ENCODE measurements at places on chromosomes 7 and 10. TPM values are rescaled to one million over a fixed set of nuclear protein-coding genes. Genes with fewer than 3 reads are reported as not detected.

The VKORC1L1 gene
- 34.2 TPM for total RNA-seq

The PSMC2 gene
- total RNA-seq, result 256 TPM

The GHRHR gene
- total RNA-seq, result not detected

The PNLIPRP1 gene
- total RNA-seq, result not detected

The ENO4 gene
- 0.05 TPM for total RNA-seq

The EEPD1 gene
- 1.5 TPM for total RNA-seq

The FRAT1 gene
- total RNA-seq, result 0.09 TPM

The ITPRID1 gene
- total RNA-seq, result not detected

The CARD11 gene
- total RNA-seq, result 2.8 TPM

The VAX1 gene
- not detected for total RNA-seq

The PPP1R17 gene
- not detected for total RNA-seq

The RBP3 gene
- not detected for total RNA-seq

The MBL2 gene
- not detected for total RNA-seq

The CCDC146 gene
- 1.5 TPM for total RNA-seq

The PHYHIPL gene
- not detected for total RNA-seq

The AKR1C3 gene
- 1.2 TPM for total RNA-seq

The C7orf57 gene
- total RNA-seq, result not detected

The KCNH2 gene
- total RNA-seq, result 2.7 TPM

The TRIM74 gene
- total RNA-seq, result not detected

The PCDH15 gene
- total RNA-seq, result under 0.01 TPM

The PAX4 gene
- total RNA-seq, result not detected

The GDF10 gene
- total RNA-seq, result not detected

The PRRT4 gene
- not detected for total RNA-seq

The SPDYE9 gene
- total RNA-seq, result not detected

The GNG11 gene
- total RNA-seq, result 26.1 TPM

Measured in smooth muscle cell of the umbilical artery (primary cell).